Activated T-cell treated with anti-CD3 and anti-CD28 coated beads for 1 hour (primary cell): ENCODE measurements at places on chromosomes 13 and 19.

GRCh38 chr13:83906240-83906820 lies 24.1 kb upstream of the SLITRK1 start:
- DNase-seq, result no peak

GRCh38 chr13:44416301-44416700 lies 42.7 kb downstream of the SERP2 start:
- DNase-seq, result no peak

DNA sequence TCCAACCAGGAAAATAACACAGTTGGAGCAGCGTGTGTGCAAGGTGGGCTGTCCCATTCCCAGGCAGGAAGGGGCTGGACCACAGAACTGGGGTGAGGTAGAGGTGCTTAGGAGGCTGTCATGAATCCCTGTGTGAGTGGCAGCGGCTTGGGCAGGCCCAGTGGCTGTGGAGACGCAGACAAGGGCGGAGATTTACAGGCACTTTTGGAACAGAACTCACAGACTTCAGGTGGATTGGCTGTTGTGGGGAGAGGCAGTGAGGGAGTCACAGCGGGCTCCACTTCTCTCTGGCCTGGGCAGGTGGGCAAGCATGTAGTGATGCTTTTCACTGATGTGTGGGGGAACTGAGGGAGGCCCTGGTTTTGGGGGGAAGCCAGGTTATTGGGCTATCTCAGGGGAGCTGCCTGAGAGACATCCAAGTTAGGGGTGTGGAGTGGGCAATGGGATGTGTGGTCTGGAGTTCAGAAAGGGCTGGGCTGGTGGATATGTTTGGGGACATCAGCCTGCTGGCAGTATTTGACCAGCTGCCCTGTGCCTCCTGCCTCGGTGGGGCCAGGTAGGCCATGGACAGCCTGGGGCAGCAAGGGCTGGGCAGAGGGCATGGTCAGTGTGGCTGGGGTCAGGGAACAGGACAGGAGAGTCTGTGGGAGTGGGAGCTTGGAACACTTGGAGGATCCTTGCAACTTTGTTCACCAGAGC lies 27.0 kb upstream of the ZNF492 start:
- no peak for DNase-seq

- DNase-seq, result no peak
Observed at GRCh38 chr19:16343156-16343555, 18.5 kb downstream of the KLF2 start.

DNA sequence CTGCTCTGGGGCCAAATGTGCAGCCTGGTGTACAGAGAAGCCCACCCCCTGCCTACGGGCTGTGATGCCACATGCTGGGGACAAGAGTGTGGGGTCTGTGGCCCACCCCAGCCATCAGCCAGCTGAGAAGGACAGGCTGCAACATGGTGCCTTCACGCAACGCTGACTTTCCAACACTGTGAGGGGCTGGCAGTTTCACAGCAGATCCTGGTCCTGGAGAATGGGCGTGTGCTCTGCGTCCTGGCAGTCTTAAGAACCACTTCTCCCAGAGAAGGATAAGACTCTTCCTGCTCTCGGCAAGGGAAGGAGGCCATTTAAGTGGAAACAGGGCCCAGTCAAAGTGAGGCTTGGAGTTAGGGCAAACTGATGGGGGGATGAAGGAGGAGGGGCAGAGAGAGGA lies 4.6 kb downstream of the LRRC4B start:
- no peak for DNase-seq

DNA sequence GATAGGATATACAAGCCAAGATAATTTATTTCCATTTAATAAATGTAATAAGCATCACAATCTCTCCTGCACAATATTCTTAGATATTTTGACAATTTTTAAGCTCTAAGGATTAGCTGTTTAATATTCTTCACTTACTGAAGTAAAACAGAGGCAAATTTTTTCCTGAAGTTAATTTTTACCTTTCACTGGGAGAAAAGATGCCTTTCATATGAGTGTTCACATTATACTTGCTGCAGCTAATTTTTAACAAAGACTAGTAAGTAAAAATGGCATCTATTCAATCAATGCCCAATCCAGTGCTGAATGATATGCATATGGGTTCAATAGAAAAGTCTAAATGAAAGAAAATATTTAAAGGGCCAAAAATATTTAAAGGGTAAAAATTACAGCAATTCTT lies 377.2 kb upstream of the GPC6 start:
- DNase-seq, result no peak

DNA sequence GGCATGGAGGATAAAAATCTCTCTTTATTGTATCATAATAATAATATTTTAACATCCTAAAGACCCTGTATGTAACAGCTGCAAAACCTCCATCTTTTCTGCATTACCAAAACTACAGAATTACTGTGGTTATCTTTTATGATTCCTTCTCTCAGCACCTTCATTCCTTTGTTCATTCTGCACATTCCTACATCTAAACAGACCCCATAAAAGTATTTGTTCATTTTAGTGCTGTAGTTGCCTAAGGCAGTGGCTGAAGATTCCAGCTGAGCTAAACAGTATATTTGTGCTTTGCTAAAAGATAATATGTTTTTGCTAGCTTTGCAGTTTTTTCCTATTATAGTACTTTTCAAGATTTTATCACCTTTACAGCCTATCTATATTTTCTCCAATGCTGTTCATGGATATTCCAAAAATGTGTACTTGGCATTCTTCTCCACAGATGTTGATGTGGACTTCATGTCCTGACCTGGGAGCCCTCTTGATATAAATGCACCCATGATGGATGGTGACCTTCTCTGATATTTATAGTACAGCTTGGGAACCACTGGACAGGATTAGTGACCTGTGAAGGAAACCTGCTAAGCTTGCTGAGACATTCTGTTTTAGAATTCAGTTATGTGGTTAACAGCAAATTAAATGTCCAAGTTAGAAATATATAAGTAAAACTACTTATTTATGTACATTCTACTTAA lies 2832.9 kb upstream of the PCDH20 start:
- no peak for DNase-seq

GRCh38 chr13:24613755-24614154 lies 66.5 kb upstream of the ATP12A start:
- no peak for DNase-seq

DNA sequence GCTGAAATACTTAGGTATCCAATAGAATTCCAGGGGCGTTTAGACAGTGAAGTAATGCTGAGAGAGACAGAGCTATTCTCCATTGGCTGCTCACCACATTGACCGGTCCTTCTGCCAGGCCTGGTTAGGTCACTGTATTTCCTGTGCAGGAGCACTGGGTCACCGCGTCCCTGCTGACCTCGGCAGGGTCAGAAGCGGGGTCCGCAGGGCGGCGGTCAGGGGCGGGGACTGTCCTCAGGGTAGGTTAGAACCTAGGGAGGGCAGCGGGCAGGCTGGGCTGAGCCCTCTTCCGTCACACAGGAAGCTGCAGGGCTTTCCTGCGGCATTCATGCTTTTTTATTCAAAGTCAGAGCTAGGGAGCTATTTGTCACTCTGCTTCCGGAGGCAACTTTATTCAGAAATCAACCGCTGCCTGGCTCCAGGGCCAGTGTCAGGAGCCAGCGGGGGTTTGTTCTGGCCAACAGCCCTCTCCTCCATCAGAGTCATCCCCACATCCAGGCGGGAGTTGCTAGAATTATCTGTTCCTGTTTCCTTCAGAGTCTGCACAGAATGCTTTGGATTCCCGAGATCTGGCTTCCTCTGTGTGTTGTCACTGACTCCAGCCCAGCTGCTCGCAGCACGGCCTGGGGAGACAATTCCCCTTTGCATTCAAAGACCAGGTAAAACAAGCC lies 81.2 kb upstream of the WASF3 start:
- no peak for DNase-seq

DNA sequence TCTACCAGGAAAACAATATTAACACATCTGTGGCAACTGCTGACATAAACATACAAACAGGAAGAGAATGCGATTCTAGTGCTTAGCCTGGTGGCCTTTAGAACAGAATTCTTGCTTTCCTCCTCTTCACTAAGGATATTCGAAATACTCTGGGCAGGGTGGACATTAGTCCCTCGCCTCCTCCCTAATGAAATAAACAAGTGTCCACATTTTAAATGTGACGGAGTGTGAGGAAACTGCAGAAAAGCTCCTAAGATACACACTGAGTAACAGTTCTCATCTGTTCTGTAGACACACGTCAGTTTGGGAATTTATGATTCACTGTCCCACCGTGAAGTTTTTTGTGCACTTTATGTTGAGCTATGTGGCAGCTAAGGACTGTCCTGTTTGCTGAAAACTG lies 639 bp downstream of the STARD13 start:
- DNase-seq, result no peak

DNA sequence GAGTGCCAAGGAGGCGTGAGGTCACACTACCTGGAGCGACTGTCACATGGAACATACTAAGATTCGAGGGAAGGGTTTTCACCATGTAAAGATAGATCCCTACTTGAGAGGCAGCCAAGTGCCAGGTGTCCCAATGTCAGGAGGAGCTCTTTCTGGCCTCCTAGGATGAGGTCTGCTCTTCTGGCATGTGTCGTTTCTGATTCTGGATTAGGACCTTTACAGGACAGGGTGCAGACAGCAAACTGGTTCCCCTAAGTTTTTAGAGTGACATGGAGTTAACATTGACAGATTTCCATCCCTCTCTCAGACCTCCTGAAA lies 75.3 kb downstream of the ZNF536 start:
- DNase-seq, result no peak

- no peak for DNase-seq
Observed at GRCh38 chr19:13089139-13089856, 13.4 kb downstream of the LYL1 start.

- no peak for DNase-seq
Observed at GRCh38 chr13:111342721-111343120, 22.3 kb downstream of the TEX29 start.

- DNase-seq, result no peak
Observed at GRCh38 chr19:14786421-14786851, 8.1 kb upstream of the ADGRE2 start.

- DNase-seq, result no peak
Observed at GRCh38 chr13:39699274-39699673, 43.8 kb downstream of the COG6 start.

- DNase-seq, result no peak
Observed at GRCh38 chr13:98538876-98539275, 38.0 kb downstream of the STK24 start.

DNA sequence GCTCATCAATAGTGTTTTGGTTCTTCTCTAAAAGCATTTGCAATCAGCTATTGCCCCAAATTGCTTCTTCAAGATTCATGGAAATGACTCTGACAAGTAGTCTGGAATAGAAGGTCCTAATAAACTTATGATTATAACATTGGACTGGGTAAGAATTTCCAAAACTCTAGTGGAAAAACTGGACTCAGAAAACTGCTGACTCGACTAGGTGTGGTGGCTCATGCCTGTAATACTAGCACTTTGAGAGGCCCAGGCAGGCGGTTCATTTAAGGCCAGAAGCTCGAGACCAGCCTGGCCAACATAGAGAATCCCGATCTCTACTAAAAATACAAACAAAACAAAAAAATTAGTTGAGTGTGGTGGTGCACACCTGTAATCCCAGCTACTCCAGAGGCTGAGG lies 15.5 kb upstream of the AKT2 start:
- DNase-seq, result no peak

GRCh38 chr13:63297163-63297562 lies 1881.5 kb upstream of the PCDH20 start:
- DNase-seq, result no peak

GRCh38 chr13:59664586-59664985 lies 499.1 kb downstream of the DIAPH3 start:
- no peak for DNase-seq

- DNase-seq, result no peak
Observed at GRCh38 chr13:78540058-78540457, 63.3 kb downstream of the POU4F1 start.

DNA sequence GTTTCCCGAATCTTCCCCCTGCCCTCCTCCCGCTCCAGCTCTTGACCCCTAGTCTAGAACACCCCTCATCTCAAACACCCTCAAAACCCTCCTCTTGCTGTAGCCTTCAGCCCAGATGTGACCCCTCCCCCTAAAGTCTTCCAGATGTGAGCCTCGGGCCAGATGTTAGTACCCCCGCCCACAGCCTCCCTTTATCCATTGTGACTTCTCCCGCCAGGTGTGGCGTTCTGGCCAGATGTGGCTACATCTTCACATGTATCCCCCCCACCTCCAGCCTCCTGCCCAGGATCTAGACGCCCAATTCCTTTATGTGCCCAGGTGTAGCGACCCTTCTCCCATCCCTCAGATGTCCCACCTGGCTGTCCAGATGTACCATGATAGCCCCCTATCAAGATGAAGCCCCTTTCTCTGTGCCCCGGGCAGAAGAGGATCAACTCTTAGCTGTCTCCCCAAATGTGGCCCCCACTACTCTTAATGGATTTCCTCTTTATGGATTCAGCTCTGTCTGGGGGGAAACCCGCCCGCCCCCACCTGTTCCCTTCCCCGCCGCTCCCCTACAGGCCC lies 517 bp upstream of the LTBP4 start:
- DNase-seq, result no peak

DNA sequence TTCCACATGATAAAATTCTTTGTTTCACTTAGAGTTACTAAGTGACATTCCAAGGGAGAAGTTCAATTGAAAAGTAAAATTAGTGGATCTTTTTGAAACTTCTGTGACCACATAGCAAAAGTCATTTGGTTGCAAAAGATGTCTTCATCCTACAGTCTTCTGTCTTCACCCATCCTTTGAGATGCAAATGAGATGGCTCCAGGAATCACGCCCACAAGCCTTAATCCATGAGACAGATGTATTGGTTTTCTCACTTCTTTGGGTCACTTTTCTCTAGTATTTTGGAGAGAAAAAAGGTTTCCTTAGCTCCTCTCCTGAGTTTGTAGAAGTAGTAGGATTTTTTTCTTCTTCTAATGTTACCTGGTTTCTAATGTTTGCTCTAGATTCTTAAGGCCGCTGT lies 259.5 kb upstream of the SLC10A2 start:
- DNase-seq, result no peak

DNA sequence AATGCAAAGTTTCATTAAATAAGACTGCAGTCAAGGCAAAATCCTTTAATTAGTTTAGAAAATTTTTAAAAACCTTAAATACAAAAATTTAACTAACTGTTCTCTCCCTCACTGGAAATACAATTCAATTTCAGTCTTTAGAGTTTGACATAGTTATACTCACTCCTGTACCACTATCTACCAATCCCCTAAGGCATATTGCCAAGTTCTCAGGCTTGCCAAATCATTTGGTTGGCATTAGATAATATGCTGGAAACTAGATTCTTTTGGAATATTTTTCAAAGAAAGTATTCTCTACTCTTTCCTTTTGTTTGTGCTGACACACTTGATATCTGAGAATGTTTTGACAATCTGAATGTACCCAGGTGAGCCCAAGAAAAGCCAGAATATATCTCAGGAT lies 77.2 kb downstream of the TSC22D1 start:
- no peak for DNase-seq
